CD8-positive, alpha-beta memory T cell (primary cell): ENCODE measurements at places on chromosomes 3 and 15. TPM values are rescaled to one million over a fixed set of nuclear protein-coding genes. Genes with fewer than 3 reads are reported as not detected.

DNA sequence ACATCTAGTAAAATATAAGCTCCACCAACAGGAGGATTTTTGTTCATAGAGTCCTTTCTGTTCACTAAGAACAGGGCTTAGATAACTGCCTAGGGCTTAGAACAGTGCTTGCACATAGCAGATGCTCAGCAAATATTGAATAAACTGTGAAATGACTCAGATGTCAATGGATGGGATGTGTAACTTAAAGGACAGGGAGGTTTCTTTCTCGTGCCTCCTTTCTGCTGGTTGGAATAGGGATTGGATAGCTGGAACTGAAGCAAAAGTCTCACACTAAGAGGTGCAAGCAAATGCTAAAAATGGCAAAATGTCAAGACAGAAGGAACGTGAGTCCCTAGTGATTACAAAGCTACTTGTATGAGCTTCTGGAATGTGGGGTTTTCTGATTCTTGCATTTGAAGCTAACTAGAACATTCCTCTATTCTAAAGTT, 392.8 kb upstream of the WNT5A start:
- no peak for DNase-seq

ANXA2 gene
- total RNA-seq = 219 TPM

SELENOT gene
- 162 TPM for total RNA-seq

DNA sequence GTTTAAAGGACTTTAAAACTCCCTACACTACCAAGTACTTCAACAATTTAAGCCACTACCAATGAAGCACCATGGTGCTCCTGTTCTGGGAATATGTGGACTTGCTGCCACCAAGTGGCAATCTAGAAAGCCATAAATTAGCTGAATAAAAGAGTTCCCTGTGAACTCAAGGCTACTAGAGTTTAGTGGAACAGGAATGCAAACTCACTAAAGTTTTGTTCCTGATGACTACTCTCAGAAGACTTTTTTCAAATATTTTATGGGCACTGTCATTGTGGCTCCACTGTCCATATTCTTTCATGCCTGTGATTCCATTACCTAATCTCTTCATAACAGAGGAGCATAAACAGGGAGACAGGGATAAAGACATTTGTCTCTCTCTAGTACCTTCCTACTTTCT, 63.9 kb downstream of the TMCC1 start:
- DNase-seq = no peak

SLC28A2 gene
- not detected for total RNA-seq

DNA sequence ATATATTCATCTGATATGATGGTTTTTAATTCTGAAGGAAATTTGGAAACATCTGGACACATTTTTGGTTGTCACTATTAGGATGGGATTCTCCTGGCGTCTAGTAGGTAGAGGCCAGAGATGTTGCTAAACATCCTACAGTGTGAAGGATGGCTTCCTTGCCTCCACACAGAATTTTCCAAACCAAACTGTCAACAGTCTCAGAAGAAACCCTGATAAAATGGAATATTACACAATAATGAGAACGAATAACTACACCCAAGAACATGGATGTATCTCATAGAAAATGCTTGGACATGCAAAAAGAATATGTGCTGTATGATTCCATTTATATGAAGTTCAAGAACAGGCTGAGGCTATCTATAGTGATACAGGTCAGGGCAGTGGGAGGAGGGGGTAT, 79.8 kb upstream of the PSMD6 start:
- DNase-seq = no peak

GHSR gene
- not detected for total RNA-seq

DNA sequence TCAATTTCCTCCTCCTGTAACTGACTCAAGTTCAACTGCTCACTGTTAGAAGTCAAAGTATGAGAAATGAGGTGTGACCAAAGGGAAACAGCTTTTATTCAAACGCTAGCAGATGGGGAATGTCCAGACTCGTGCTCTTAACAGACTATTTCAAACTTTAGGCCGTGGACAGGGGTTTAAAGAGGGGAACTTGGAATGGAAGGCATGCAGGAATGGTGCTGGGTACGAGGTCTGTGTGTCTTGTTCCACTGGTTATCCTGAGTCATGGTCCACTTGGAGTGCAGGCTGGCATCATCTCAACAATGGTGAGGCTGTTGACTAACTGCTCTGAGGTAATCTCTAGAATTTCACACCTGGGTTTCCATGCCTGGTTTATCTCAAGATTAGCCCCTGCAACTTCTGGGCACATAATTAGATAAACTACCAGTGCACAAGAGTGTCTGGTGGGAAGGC, 22.9 kb upstream of the DNAAF4 start:
- no peak for DNase-seq

TMC3 gene
- total RNA-seq = not detected

DZIP1L gene
- total RNA-seq = 0.20 TPM

CRYGS gene
- total RNA-seq = 2.7 TPM

DNA sequence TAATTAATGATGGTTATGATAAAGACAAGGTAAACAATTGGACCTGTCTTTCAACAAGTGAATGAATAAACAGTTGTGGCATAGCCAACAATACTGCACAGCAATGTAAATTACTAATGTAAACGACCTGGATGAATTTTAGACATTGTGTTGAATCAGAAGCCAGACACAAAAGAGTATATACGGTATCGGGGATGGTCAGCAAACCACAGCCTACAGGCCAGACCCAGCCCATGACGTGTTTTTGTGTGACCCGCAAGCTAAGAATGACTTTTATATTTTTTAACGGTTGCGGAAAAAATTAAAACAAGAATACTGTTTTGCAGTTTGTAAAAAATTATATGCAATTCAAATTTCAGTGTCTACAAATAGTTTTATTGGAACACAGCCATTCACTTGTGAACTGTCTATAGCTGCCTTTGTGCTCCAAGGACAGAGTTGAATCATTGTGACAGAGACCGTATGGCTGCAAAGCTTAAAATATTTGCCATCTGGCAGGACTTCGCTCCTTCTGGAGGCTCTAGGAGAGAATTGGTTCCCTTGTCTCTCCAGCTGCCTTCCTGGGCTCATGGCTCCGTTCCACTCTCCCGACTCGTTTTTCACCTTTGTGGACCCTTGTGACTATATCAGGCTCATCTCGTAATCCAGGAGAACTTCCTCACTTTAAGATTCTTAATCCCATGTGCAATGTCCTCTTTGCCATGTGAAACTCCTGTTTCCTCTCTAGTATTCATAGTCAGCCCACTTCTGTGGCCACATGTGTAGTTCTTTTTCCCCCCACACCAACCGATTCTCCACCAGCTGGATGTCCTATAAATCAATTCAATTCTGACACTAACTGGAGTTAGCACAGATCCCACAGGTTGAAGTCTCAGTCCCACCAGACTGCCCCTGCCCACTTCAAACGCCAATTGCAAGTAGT, 72.7 kb downstream of the CMTM8 start:
- no peak for DNase-seq

DNA sequence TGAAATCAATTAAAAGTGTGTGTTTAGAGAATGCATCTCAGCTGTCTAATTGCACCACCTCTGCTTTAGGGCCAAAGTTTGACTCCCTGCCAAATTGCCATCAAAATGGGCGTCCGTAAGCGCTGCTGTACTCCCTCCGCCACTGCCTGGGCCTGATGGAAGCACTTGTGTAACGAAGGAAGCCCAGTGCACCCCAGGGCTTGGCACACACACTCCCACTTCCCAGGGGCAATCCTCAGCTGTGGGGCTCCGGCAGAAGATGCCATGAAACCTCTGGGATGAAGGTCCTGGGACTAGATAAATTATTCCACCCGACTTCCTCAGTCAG, 137.8 kb downstream of the RORA start:
- no peak for DNase-seq

TBC1D2B gene
- total RNA-seq = 41.1 TPM

FOXL2 gene
- total RNA-seq = not detected

GRCh38 chr3:116630494-116630893, 79.1 kb upstream of the TUSC7 start:
- no peak for DNase-seq

PLSCR5 gene
- total RNA-seq = not detected

GRCh38 chr3:32414522-32415202, 23.0 kb downstream of the CMTM7 start:
- DNase-seq = no peak

GRCh38 chr3:146468671-146469149, 651 bp downstream of the PLSCR2 start:
- DNase-seq = no peak

- DNase-seq = no peak
These were observed 680 bp downstream of the POC1A start for GRCh38 chr3:52153389-52154096.

GRCh38 chr3:193498215-193498614, 56.5 kb downstream of the ATP13A4 start:
- DNase-seq = no peak
